ENCODE measurements at places on chromosomes 16 and 17.

GRCh38 chr17:33712120-33712519 is 419.0 kb upstream of the ASIC2 start:
- DNase-seq = no peak

GRCh38 chr17:10394201-10394887 is 21.5 kb upstream of the MYH13 start:
- DNase-seq = no peak

DNA sequence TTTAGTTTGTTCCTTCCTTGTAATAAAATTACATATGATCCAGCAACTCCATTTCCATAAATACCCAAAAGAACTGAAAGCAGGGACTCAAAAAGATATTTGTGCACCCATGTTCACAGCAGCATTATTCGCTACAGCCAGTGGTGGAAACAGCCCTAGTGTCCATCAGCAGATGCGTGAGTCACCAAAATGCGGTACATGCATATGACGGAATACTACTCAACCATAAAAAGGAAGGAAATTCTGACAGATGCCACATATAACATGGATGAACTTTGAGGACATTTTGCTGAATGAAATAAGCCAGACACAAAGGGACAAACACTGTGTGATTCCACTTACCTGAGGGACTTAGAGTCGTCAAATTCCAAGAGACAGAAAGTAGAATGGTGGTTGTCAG is 9.1 kb upstream of the SLC47A2 start:
- no peak for DNase-seq

DNA sequence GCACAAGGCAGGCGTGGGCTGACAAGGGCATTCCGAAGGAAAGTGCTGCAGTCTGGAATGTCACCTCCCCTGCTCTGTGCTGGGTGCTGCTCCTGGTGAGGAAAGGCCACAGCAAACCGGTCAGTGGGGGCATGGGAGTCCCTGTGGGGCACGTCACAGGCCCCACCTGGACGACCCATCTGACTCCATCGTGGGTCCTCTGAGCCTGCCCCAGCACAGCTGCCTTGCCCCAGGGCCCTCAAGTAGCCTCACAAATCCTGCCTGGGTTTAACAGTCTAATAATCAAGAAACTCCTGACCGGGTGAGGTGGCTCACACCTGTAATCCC is 2.8 kb upstream of the MYO15B start:
- no peak for DNase-seq

GRCh38 chr17:50593321-50593720 is 32.8 kb downstream of the CACNA1G start:
- DNase-seq = no peak

Measured in CD4-positive, alpha-beta T cell treated with Interleukin-6 at 100 ng/mL for 8 hours (primary cell).